ENCODE measurements at places on chromosomes 4 and X.

GRCh38 chr4:25727711-25728493, 72.3 kb downstream of the SLC34A2 start:
- no peak for DNase-seq

DNA sequence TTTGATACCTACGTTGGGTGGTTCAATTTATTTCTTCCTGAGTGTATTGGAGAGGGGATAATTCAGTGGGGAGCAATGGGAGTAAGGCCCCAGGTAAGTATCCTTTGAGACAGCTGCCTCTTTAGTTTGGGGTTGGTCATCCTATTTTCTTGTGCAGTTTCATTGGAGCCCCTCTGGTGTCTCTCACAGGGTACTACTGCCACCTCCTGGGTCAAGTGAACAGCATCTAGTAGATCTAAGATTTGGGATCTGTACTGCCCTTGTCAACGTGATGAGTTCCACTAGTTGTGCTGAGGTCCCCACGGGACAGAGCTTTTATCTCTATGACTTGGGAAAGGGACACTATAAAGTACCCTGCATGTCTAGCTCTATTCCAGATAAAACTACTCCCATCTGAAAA, 80.6 kb downstream of the PBDC1 start:
- DNase-seq: peak; percentile 41

GRCh38 chr4:162350331-162350730, 186.5 kb upstream of the FSTL5 start:
- DNase-seq: no peak

DNA sequence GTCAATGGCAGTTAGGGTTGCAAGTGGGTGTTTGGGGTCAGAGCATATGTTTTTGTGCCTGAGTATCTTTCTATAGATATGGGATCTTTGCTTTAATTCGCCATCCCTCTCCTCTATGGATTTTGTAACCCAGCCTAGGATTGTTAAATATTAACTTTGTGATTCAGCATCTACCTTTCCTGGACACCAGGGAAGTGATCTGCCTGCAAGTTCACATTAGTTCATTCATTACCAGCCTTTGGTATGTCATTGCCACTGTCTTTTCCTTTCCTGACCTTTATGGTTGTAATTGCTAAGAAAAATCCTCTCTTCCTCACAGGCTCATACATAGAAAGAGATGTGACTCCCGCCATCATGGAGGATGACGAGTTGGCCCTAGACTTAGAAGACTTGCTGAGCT, 73.8 kb downstream of the KIT start:
- DNase-seq: no peak

DNA sequence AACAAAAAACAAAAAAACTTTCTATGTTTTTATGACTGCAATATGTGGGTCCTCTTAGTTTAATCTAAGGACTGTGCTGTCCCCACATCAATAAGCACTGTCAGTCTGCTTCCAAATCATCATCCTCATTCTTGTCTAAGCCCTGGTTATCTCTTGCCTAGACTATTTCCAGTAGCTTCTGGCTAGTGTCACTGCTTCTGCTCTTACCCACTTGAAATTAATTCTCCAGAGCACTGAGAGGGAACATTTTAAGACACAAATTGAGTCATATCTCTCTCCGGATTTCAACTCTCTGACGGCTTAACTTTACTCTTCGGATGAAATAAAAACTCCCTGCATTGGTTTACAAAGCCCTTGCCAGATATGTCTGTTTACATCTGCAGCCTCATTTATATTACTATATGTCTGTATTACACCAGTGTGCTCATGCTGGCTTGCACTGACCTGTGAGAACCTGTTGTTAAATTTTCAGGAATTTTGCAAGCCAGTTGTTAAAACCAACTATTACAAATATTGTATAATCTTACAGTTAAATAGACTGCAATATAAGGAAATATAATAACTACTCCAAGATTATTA, 345.9 kb downstream of the ADGRL3 start:
- DNase-seq: no peak

DNA sequence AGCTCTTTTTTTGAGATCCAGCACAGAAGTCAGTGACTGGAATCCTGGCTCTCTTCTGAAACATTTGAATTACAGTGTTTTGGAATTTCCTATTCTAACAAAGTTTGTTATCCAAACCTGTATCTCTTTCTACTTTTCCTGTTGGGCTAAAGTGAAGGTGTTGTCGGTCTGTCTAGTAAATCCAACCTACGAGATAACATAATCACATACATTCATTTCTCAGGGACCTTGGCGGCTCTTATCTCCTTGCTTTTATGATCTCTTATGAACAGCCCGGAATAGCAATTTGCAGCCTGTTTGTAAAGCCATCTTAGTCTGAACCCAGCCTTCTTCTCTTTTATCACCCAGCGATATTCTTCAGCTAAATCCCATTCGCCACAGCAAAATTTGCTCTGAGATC, 14.5 kb downstream of the PPARGC1A start:
- DNase-seq: no peak

DNA sequence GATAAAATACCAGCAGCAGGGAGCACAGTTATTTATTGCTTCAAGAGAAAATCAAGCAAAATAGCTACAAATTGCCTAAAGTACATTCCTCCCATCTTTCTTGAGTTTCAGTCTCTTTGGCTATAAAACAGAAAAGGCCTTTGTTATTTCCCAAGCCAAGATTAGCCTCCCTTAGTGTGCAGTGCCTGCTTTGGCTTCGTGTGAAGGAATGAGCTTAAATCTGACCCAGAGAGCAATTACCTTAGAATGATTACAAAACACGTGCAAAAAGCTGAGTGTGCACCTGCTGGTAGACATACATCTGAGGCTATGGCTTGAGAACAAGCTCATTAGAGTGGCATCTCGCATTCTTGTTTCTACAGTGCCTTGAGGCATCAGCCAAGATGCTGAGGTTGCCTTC, 250.8 kb downstream of the C4orf33 start:
- no peak for DNase-seq

DNA sequence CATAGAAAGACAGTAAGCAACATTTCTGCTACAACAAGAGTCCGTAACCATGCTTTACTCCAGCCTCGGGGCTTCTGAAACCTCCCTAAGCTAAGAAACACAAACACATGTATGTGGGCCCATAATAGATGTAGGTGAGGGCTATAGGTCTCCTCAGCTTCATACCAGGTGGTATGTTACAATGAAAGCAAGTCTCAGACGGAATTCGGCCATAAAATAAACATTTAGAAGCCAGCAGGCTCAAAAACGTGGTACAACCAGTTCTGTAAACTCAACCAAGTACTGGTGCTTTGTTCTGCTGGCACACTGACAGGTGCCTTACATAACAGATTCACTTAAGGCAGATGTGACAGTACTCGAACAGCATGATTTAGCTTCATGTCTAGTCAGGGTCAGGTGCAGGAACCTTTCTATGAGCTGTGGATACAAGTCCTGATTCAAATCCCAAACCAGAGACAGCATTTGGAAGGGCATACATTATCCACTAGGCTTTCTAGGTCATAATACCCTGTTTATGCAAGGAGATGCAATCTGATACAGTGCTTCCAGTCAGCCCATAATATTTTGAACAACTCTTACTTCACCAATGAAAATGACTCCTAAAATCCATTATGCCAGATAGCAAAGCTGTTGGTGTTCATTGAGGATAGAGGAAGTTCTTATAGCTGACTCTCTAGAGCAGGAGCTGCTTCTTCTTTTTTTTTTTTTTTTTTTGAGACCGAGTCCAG, 113.8 kb upstream of the ENPP6 start:
- DNase-seq: no peak

GRCh38 chrX:113399506-113400192, 559.0 kb upstream of the AMOT start:
- DNase-seq: peak; percentile 22

DNA sequence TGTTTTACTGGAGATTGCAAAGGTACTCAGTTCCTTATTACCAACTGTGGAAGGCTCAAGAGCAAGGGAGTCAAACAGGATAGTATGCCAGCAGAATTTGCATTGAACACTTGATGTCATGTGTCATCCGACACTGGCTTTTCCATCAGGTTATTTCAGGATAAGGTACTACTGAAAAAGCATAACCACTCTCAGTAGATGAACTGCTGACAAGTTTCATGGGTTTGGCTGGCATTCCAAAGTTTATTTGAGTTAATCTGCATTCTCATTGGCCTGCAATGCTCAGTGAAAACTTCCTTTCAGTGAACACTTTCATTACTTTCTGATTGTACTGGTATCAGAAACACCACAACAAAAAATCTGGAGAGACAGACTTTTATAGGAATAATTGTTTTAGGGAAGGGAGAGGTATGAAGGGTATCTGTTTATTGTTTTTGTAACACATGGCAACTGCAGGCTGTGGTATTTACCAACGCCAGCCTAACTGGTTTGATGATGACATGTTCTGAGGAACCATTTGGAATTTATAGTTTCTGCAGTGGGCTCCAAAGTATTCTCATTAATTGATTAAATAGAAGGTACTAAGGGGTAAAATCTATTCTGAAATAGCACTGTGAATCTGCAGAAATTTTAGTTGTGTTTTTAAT, 345.7 kb upstream of the NR3C2 start:
- DNase-seq: no peak

DNA sequence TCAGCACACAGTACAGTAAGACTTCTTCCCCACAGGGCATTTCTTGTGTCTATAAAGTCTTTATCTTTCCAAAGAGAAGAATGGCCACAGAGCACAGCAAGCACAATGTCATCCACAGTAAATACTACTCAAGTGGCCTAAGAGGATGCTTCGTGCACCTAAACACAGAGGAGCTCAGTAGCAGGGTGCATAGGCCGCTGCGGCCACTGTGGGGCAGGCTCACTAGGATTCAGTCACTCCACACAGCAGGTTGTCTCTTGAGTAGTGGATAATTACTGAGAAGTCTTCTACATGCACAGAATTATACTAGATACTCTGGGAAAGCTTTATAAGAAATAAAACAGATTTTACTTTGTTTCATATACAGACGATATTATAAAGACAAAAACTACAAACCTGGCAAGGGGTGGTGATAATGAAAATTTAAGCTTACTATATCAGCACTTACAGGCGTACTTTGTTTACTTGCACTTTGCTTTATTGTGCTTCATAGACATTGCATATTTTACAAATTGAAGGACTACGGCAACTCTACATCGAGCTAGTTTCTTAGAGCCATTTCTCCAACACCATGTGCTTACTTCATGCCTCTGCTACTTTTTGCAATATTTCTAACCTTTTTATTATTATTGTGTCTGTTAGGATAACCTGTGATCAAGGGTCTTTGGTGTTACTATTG, 78.5 kb downstream of the PRDM5 start:
- no peak for DNase-seq

- DNase-seq: no peak
Observed at GRCh38 chrX:121062289-121062688, 14.9 kb downstream of the GLUD2 start.

- no peak for DNase-seq
Observed at GRCh38 chr4:12118651-12119213, 690.0 kb upstream of the HS3ST1 start.

- no peak for DNase-seq
Observed at GRCh38 chr4:36244257-36245082, at the start of gene ARAP2. Gene ARAP2, minus strand, starts transcription at chr4:36244514. Its CDS starts 15,028 bp downstream, at chr4:36229486.

DNA sequence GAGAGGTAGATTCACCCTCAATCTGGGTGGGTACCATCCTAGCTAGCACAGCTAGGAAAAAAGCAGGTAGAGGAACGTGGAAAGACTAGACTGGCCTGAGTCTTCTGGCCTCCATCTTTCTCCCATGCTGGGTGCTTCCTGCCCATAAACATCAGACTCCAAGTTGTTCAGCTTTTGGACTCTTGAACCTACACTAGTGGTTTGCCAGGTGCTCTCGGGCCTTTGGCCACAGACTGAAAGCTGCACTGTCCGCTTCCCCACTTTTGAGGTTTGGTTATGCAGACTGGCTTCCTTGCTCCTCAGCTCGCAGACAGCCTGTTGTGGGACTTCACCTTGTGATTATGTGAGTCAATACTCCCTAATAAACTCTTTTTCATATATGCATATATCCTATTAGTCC, 36.4 kb upstream of the UGT2B4 start:
- no peak for DNase-seq

DNA sequence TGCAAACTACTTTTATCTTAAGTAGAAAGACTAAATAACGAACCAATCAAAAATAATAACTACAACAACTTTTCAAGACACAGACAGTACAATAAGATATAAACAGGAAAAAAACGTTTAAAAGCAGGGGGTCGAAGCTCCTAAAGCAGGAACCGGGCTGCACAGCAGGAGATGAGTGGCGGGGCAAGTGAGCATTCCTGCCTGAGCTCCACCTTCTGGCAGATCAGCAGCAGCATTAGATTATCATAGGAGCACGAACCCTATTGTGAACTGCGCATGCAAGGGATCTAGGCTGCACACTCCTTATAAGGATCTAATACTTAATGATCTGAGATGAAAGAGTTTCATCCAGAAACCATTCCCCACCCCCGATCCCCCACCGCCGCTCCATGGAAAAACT, 146.2 kb downstream of the TEX11 start:
- DNase-seq: no peak

DNA sequence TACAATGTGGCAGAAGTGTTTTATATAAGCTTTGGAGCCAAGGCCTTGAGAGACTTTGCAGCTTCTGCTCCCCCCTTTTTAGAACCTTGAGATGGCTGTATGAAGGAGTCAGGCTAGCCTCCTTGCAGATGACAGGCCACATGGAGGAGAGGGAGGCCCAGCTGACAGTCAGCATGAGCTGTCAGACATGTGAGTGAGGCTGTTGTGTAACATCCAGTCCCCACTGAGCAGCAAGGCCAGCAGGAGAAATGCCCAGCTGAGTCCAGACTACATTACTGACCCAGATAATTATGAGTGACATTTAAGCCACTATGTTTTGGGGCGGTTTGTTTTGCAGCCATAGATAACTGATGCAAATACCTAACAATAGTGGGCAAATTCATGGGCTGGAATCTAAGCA, 515.3 kb upstream of the ARX start:
- DNase-seq: no peak

DNA sequence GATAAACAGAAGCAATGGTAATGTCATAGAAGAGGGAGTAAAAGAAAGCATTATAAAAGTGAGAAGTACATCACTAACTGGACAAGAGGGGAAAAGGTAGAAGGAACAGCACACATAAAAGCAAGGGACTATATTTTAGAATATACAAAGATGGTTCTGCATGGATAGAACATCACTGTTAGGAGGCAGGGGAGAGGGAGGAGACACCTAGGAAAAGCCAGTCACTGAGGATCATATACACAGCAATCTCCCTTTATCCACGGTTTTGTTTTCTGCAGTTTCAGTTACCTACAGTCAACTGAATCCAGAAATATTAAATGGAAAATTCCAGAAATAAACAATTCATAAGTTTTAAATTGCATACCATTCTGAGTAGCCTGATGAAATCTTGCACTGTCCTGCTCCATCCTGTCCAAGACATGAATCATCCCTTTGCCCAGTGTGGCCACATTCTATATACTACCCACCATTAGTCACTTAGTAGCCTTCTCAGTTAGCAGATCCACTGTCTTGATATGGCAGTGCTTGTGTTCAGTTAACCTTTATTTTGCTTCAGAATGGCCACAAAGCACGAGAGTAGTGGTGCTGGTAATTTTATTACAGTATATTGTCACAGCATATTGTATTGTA, 74.2 kb downstream of the PPA2 start:
- DNase-seq: peak; percentile 91

DNA sequence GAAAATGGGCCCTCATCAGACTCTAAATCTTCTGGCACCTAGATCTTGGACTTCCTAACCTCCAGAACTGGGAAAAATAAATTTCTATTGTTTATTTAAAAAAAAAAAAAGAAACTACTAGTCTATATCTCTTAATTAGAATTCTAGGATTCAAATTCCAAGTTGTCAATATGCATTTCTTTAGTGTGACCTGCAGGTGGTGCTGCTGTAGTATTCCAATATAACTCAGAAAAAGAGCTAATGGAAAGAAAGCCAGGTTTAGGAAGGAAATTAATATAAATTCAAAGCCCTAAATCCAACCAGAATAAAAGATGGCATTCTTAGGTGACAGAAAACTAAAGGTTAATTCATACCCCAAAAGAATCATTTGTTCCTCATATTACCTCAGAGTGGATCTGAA, 80.0 kb upstream of the NALF2 start:
- DNase-seq: peak; percentile 22

Measured in ELR (cell line).